ENCODE measurements at places on chromosomes 2 and 18.

GRCh38 chr2:23532391-23533337 lies 147.7 kb downstream of the KLHL29 start:
- peak; percentile 27 for DNase-seq

GRCh38 chr2:205681401-205682238 lies 681 bp upstream of the NRP2 start:
- DNase-seq, result no peak

DNA sequence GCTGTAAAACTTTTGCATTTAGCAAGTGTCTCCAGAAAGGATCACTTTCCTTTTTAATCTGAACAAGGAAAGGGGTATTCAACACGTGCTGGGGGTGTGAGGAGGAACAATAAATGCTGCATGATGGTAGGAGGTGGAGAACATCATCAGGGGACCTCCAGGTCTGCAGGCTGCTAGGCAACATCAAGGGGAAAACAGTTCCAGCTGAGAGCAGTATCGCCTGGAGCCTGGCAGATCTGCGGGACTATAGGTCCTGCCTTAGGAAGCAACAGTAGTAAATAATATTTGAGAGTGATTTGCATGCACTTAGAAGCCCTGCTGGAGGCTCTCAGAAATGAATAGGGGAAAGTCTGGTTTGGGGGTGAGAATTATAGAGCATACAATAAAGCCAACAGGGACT lies 175.6 kb downstream of the SUCLG1 start:
- no peak for DNase-seq

DNA sequence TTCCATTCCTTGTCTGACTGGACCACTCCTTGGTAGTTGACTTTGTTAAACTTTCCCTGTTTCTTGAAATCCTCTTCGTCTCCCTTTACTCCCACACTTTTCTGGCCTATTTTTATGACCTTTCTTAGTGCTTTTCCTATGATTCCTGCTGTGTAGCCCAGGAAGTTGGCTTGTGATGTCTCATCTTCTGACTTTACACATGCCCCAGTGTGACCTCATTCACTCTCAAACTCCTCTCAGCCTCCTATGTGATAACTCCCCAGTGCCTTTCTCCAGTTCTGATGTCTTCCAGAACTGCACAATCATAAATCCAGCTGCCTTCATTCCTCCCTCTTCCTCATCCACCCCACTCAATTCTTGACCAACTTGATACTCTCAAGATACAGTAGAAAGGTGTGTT lies 407.6 kb downstream of the TGIF1 start:
- DNase-seq, result no peak

DNA sequence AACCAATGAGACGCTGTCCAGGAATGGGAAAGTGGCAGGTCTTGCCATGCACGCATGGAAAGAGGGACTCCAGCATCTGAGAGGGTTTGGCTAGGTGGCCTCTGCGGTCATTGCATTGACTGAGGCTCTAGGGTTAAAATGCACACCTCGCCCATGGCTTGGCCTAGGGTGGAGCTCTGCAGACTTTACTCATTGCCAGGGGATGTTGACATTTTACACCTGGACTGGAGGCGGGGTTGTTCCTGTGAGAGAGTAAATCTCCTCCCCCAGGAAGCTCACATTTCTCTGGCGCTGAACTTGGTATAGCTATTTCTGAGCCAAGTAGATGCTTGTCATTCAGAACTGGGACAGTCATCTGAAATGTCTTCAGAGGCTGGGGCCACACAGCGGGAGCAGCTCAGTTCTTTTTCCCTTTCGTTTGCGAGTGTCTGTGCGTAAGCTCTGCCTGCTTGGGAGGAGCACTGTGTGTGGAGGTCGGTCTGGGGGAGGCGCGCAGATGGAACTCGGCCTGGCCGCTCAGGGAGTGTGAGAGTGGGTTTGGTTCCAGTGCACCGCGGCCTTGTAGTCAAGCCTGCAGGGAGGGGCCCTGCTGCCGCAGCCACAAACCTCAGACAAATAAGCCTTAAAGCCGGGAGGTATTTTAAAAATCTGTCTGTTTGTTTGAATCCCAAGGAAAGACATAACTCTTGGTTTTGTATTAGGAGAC lies 76.5 kb downstream of the LPIN1 start:
- no peak for DNase-seq
